ENCODE measurements at places on chromosomes 6 and 20.
A peak's percentile ranks its signal among the peaks of the same experiment; 100 is the strongest.

GRCh38 chr6:69865126-69865525 lies 1.2 kb upstream of the COL19A1 start:
- DNase-seq, result no peak

GRCh38 chr6:118781897-118782296 lies 112.1 kb upstream of the ASF1A start:
- DNase-seq, result no peak

GRCh38 chr6:5206920-5207561 lies 53.7 kb downstream of the LYRM4 start:
- no peak for DNase-seq

DNA sequence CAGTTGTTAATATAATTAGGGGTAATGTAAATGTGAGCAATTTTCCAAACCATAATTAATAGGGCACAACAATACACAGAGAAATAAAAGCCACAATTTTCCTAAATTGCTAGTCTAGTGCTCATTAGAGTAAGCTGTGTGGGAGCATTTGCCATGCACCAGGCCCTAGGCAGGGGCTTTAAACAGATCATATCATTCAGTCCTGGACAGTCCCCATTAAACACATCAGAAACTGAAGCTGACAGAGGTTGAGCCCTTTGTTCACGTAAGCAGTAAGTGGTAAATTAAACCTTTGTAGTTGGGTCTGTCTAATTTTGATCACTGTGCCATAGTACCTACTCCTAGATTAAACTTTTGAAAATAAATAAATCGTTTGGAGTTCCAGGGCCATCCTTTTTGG lies 931.1 kb downstream of the C6orf118 start:
- no peak for DNase-seq

DNA sequence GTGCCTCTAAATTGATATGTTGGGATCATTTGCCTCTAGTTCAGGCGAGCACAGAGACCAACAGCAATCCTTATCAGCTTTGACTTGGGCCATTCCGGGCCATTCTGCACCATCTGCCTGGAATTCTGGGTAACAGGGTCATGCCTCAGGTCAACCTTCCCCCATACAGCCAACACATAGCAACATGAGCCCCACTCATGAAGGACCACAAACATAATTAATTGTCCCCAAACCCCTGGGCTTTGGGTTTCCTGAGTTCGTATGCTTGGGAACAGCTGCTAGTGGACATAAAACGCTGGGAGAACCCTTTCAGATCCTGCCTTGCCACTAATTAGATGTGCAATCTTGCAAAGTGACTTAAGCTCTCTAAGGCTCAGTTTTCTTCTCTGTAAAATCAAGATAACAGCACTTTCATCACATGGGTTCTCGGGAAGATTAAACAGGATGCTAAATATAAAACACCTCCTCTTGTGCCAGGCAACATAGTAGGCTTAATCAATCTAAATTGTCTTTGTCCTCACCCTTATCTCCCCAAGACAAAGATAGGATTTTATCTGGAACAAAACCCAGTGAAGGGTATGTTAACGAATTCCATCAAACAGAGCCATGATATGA lies 426.5 kb downstream of the CD83 start:
- no peak for DNase-seq

DNA sequence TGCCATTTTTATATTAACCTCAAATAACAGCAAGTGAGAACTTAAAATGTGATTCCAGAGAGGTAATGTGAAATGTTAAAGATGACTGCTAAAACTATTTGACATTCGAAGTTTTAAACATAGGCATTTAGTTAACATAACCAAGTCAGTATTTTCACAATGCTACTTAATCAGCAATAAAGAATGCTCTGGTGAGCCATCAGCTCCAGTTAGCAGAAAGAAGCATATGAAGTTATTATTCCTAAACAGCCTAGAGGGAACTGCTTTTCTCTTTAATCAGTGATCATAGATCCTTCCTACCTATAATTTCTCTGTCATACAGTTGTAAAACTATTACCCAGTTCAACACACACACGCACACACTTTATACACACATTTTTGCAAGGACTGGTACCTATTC lies 60.1 kb downstream of the MMS22L start:
- DNase-seq, result no peak

- DNase-seq, result no peak
Measured at GRCh38 chr20:3980260-3981131, 34.9 kb downstream of the RNF24 start.

DNA sequence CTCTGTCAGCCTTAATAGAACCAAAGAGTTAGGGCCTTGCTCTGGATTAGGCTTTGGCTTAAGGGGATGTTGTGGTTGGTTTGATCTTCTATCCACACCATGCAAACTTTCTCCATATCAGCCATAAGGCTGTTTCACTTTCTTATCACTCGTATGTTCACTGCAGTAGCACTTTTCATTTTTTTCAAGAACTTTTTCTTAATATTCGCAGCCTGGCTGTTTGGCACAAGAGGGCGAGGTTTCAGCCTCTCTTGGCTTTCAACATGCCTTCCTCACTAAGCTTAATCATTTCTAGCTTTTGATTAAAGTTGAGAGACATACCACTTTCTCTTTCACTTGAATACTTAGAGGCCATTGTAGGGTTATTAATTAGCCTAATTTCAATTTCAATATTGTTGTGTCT lies 193.1 kb downstream of the NRN1 start:
- DNase-seq, result no peak

DNA sequence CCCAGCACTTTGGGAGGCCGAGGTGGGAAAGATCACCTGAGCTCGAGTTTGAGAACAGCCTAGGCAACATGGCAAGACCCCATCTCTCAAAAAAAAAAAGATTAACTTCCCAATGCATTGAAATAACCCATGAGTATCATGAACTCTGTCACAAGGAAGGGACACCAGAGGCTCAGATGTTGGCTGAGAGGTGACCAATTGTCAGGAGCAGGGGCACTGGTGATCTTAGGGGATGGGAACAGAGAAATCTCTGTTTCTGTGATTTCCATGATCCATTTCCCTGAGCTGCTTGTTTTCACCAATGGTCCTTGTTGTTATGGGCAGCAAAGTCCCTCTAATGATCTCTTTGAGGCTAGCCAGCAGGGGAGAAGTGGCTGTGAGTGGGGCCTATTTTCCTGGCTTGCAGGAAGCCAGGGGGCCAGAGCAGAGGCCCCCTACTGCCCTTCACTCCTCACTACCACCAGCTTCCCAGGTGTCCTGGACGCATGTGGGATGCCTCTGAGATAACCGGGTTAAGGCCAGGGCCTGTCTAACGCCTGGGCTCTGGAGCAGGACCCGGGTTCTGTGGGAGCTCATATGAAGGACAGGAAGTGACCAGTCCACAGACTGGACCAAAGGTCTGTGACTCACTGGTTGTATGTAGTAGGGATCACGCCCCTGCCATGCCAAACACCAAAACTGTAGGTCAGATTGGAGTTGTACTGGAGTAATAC lies 54.4 kb downstream of the PCNA start:
- DNase-seq, result no peak

DNA sequence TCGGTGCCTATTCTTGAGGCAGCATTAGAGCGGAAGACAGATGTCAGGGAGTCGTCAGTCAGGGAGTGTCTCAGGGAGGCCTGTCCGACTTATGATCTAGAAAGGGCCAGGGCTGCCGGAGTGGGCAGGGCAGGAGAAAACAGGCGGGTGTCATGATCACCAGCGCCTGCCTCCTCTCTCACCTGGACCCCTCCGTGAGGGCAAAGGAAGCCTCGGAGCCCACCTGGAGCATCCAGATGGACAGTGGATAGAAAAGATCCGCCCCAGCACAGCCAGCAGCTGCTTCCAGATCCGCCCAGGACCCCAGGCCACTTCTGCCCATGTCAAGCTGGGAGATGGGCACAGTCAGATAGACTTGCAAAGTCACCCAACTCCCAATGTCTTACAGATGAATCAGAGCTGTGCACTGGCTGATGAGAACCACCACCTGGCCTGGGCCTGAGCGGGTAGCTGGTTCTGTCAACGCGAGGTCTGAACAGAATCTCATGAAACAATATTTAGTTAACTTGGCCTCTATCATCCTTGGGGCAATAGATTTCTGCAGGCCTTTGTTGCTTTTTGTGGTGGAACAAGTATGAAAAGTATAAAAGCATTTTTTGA lies 22.2 kb downstream of the PSMG4 start:
- DNase-seq, result no peak

- peak; percentile 83 for DNase-seq
Measured at GRCh38 chr20:37396416-37397075, 50.6 kb downstream of the SRC start.

DNA sequence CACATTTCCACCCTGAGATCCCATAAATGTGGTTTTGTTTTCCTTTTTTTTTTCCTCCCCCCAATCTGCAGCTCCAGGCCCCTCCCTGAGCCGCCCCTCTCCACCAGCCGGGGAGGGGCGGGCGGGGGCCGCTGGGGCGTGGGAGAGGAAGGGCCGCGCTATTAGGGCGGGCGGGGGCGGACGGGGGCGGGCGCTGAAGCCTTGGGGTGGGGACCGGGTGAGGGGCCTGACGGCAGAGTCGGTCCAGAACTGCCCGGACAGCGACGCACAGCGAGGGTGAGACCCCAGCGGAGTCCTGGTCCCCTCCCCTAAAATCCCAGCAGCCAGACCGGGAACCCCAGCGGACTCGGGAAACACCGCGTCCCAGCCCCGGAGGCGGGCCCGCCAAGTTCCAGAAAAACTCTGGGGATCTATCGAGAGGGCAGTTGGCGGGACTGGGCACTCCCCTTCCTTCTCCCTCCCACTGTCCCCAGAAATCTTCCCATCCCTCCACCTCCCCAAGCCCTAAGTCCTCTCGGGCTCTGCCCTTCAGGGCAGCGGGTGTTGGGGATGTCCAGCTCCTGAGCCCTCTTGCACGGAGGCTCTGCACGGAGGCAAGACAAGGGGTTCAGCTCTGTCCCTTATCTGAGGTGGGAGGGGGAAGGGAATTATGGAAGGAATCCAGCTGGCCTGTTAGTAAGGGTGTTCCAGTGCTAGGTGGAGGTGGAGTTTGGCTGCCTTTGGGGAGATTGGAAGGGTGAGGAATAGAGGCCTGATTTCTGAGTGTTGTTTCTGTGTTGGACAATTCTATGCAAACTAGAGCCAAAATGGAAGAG lies at the start of gene PRICKLE4:
Gene PRICKLE4, plus strand, starts transcription at position 232 of the 815 bp plus-strand sequence. CDS start 2,692 bp downstream, outside the sequence.
- no peak for DNase-seq

DNA sequence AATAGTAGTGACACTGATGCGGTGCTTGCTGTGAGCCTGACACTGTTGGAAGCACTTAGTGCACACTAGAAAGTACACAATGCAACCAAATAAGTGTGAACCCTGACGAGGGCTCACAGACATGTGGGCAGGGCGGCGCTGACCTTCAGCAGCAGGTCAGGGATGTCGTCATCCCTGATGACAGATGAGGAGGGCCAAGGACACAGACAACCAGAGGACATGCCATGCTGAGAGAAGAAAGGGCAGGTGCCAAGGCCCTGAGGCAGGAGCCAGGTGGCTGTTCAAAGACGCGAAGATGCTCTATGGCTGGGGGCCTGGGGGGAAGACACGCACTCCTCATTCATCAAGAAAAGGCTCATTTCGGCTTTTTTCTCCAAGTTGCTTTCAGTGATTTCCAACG lies 176.4 kb upstream of the CST7 start:
- DNase-seq, result no peak

DNA sequence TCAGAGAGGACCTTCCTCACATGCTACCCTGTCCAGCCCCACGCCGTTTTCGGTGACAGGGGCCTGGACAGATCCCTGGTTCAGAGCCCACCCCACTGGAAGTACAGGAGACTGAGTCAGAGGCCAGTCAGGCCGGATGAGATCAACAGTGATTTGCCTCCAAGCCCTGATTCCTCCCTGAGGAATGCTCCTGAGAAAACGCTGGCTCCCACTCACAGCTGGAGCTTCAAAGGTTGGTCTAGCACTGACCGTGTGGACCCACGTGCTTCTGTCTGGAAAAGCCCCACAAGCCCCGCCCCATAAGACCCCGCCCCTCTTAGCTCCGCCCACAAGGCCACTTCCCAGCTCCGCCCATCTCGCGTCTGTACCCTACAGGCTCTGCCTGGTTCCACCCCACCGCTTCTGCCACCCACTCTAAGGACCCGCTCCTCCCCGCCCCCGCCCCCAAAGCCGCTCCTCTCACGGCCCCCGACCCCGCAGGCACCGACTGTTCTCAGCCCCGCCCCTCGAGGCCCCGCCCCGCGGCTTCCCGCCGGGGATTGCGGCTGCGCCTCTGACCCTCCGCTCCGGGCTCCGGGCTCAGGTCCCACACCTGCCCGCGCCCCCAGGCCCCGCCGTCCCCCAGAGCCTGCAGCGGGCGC lies 64.9 kb upstream of the BHLHE23 start:
- DNase-seq, result peak; percentile 37

GRCh38 chr6:145963216-145964068 lies 716 bp downstream of the SHPRH start:
- DNase-seq, result no peak

- DNase-seq, result no peak
Measured at GRCh38 chr6:39572661-39573340, 152.4 kb downstream of the KIF6 start.

GRCh38 chr6:15061180-15061641 lies 184.7 kb upstream of the JARID2 start:
- DNase-seq, result no peak

DNA sequence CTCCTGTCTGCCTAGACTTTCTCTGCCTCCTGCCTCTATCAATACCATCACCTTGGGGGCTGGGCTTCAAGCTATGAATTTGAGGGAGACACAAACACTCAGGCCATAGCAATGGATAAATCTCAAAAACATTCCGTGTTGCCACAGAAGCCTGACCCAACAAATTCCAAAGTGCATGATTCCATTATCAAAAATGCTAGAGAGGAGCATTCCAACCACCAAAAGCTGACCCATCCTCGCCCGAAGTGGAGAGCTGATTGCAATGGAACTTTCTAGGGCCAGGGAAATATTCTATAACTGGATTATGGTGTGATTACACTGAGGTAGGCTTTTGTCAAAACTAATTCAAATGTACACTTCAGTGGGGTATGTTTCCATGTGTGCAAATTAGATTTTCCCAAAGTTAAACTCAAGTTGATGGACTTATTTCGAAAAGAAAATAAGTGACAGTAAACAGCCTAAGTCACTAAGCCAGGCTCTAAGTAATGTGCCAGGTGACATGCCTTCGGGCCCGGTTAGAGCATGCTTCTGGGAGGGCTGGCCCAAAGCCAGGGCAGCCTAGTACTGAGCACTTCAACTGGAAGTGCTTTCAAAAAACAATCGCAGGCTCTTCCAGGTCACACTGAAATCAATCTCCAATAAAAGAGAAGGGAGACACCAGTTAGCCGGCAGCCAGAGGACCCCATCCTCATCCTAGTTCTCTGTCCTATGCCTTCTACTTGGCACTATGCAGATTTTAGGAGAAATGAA lies 142.3 kb downstream of the TBXT start:
- DNase-seq, result no peak

DNA sequence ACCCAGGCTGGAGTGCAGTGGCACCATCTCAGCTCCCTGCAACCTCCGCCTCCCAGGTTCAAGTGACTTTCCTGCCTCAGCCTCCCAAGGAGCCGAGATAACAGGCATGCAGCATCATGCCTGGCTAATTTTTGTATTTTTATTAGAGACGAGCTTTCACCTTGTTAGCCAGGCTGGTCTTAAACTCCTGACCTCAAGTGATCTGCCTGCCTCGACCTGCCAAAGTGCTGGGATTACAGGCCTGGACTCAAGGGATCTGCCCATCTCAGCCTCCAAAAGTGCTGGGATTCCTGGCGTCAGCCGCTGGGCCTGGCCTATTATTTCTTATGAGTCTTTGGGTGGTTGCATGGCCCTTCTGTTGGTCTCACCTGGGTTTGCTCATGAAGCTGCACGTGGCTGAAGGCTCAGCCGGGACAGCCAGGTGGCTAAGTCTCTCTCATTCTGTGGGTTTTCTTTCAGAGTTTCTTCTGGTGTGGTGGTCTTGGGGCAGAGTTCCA lies 45.6 kb upstream of the NCOA3 start:
- DNase-seq, result no peak

- peak; percentile 14 for DNase-seq
Measured at GRCh38 chr6:37077905-37078296, 72.4 kb downstream of the FGD2 start.

GRCh38 chr20:39049148-39049547 lies 87.0 kb downstream of the DHX35 start:
- no peak for DNase-seq

All from neural crest cell (in vitro differentiated cells).